PC-3 (cell line): ENCODE measurements at places on chromosomes 4 and X. TPM values are rescaled to one million over a fixed set of nuclear protein-coding genes. Genes with fewer than 3 reads are reported as not detected.

Gene CCSER1
- total RNA-seq = 6.0 and 10.1 TPM in 2 replicates

Gene TLR10
- total RNA-seq = not detected in 2 replicates

Gene PPARGC1A
- not detected in 2 replicates for total RNA-seq

GRCh38 chr4:16677001-16677944 lies 221.2 kb downstream of the LDB2 start:
- no peak overlapping the region for H3K27ac ChIP-seq
- DNase-seq = no peak
- no peaks in the 10 kb centered on the region for H3K36me3 ChIP-seq
- H3K4me1 ChIP-seq = no peaks in the 10 kb centered on the region
- H3K4me3 ChIP-seq = no peak overlapping the region

DNA sequence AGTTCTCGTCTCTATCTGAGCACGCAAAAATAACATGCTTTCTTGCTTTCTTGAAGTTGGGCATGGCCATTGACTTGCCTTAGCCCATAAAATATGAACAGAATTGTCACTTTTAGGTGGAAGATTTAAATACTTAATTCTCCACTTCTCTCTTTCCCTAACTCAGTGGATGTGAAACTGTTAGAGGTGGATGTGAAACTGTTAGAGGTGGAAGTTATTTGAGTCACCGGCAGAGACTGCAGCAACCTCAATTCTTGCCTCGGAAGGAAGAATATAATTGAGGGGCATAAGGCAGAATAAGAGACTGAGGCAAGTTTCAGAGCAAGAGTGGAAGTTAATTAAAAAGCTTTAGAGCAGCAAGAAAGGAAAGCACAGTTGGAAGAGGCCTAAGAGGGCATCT lies 2.8 kb upstream of the PARM1 start:
- H3K36me3 ChIP-seq = no peaks in the 10 kb centered on the region
- H3K4me1 ChIP-seq = no peaks in the 10 kb centered on the region
- DNase-seq = no peak

DNA sequence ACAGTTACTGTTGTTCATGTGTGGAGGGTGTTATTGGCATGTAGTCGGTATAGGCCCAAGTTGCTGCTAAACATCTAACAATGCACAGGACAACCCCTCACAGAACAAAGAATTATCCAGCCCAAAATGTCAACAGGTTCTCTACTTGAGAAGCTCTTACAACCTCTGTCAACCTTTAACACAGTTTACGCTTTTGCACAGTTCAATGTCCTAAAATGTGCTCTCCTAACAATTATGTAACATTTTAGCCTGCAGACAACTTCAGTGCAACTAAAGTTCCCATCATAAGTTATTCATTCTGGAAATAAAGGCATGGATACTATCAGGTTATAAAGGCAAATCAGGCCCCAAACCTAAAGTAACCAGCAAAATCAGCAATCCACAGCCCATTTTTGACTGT lies 66.2 kb downstream of the ASB9 start:
- H3K27ac ChIP-seq = no peak overlapping the region
- DNase-seq = no peak
- no peaks in the 10 kb centered on the region for H3K36me3 ChIP-seq
- H3K4me1 ChIP-seq = peaks cover 15% of the 10 kb centered on the region
- no peaks in the 10 kb centered on the region for H3K27me3 ChIP-seq

Gene RIBC1
- total RNA-seq = 0.29 and 1.6 TPM in 2 replicates

Gene PLP1
- not detected in 2 replicates for total RNA-seq

DNA sequence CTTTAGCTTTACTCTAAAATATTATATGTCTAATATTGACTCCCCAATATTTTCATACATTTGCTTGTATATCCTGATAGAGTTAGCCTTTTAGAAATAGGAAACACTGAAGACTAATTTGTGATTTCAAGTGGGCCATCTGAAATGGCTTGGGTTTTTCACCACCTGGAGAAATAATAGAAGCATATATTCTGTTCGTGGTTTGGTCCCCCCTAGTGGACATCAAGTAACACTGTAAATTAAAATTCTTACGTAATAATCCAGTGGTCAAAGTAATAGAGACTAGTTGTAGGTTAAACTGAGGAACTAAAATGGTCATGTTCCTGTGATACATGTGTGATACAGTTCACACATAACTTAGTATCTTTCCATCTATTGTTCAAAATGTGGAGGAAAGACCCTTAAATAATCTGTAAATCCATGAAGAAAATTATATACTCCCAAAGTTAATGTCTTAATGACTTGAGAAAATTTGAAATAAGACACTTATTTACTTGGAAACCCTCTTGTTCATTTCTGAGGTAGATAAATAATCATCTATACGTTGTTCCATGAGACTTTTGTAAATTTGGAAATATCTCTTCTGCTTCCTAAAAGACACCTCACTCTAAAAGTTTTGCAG lies 79.8 kb upstream of the SMARCAD1 start:
- peaks cover 17% of the 10 kb centered on the region for H3K27me3 ChIP-seq
- no peak overlapping the region for H3K27ac ChIP-seq
- H3K4me3 ChIP-seq = no peak overlapping the region
- no peaks in the 10 kb centered on the region for H3K36me3 ChIP-seq

Gene BRS3
- not detected in 2 replicates for total RNA-seq

DNA sequence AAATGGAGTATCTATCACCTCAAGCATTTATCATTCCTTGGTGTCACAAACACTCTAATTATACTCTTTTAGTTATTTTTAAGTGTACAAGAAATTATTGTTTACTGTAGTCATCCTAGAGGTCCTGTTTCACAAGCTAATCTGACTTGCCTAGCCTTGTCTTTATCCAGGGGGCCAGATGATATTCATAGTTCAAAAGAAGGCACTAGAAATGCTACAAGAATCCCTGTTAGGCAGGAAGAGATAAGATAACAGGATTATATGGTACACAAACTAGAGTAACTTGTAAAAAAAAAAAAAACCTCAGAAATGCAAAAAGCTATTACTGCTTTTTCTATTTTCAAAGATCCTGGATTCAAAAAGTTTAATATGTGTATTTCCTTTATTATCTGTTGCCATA lies 95.8 kb downstream of the MBNL3 start:
- no peaks in the 10 kb centered on the region for H3K36me3 ChIP-seq
- H3K4me1 ChIP-seq = no peaks in the 10 kb centered on the region
- H3K27ac ChIP-seq = no peak overlapping the region
- H3K4me3 ChIP-seq = no peak overlapping the region
- H3K27me3 ChIP-seq = no peaks in the 10 kb centered on the region

DNA sequence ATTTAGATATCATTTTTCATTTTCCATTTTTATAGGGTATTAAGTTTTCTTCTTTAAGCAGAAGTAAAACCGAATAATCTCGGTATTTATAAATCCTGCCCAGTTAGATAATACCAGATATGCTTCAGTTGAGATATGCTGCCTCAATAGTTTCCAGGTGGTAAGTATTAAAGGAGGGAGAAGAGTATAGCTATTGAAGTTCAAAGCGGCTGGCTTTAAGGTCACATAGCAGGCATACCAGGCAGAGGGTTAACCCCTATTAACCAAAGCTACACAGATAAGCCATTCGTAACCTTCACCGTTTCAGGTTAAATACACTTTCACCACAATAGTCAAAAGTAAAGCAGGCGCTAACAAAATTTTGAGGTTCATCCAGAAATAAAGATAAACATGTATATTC lies 54.2 kb downstream of the EDNRA start:
- DNase-seq = no peak
- no peaks in the 10 kb centered on the region for H3K27me3 ChIP-seq
- H3K4me1 ChIP-seq = no peaks in the 10 kb centered on the region
- H3K27ac ChIP-seq = no peak overlapping the region
- no peak overlapping the region for H3K4me3 ChIP-seq

DNA sequence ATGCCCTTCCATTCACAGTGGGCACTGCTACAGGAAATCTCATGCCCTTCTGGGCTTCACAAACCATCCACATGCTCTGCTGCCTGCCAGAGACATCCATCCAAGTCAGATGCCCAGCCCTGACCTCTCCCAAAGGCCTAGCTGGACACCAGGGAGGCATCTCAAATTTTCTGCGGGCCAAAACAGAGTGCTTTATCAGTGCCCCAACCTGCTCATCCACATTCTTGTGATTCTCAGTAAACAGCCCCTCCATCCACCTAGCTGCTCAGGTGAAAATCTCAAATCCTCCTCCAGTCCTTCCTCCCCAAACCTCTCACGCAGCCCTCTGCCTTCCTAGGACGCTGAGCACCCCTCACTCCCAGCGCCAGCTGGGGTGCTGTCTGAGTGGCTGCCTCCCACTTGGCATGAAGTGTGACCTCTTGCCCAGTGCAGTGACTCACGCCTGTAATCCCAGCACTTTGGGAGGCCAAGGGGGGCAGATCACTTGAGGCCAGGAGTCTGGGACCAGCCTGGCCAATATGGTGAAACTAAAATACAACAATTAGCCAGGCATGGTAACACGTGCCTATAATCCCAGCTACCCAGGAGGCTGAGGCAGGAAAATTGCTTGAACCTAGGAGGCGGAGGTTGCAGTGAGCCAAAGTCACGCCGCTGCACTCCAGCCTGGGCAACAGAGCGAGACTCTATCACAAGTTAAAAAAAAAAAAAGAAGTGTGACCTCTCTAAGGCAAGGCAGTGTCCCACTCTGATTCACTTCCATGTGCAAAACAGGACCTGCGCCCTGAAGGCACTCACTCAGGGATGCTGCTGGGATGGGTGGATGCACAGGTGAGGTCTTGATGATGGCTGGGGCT lies 1.7 kb upstream of the AFAP1 start:
- peak overlapping the region; percentile 51 for H3K27ac ChIP-seq
- H3K27me3 ChIP-seq = no peaks in the 10 kb centered on the region
- peaks cover 33% of the 10 kb centered on the region for H3K4me1 ChIP-seq
- DNase-seq = peak; percentile 81

DNA sequence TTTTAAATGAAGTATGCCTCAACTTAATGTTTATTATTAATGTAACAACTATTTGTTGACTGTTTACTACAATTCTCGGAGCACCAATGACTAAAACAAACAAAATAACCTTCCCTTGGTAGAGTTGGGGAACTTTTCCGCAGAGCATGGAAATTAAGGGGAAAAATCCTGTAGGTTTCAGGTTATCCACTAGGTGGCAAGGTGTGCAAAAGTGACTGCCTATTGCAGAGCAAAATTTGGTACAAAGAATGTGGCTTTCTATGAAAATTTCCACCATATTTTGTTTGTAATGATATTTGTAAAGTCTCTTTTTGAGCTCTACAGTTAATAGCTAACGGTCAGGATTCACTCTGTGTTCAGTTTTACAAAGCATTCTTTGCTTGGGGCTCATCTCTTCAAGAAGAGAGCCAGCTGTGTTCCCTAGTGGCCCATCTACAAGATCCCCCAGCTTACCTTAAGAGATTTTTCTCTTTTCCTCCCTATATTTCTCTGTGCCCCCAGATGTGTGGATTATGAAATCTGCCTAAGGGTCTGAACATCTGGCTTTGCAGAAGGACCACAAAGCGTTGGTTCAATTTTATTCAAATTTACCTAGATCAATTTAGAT lies 61.1 kb downstream of the FBXO8 start:
- no peak overlapping the region for H3K27ac ChIP-seq
- no peaks in the 10 kb centered on the region for H3K27me3 ChIP-seq
- H3K36me3 ChIP-seq = no peaks in the 10 kb centered on the region
- H3K4me3 ChIP-seq = no peak overlapping the region

DNA sequence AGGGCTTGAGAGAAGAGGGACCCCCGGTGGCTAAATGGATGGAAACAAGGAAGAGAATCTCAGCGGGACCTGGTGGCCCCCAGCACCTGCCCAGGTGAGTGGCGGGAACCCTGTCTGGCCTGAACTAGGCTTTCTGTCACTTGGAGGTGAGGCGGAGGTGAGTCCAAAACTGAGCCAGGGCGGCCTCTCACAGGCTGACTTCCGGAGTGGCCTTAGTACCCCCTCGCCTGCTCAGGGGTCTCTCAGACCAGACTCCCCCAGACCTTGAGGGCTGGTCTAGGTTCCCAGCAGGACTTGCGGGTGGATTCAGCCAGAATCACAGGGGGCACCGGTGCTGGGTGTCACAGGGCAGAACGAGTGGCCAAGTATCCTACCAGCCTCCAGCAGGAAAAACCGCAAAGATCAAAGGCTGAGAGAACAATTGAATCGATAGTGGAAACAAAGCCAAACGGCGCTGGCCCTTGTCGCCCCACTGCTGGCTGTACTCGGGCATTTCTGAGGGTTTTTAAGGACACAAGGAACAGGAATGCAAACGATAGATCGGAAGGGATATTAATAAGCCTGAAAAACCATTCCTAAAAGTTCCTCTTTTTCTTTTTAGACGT lies 67.8 kb downstream of the WFS1 start:
- H3K27me3 ChIP-seq = no peaks in the 10 kb centered on the region
- no peak for DNase-seq
- H3K36me3 ChIP-seq = no peaks in the 10 kb centered on the region

Gene CSAG3
- not detected in 2 replicates for total RNA-seq

Gene CXorf51A
- not detected in 2 replicates for total RNA-seq

DNA sequence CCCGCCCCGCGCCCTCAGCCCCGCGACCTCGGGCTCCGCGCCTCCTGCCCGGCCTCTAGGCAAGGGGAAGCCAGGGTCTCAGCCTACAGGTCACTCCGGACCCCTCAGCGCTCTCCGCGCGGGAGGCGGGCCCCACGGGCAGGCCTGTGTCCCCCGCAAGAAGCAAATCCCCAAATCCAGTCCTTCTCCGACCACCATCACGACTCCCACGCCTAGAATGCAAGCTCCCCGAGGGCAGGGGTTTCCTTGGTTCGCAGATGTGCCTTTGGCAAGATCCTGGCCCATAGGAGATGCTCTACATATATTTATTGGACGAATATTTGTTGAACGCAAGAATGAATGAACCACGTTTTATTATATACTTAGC lies 260 bp upstream of the CCDC149 start:
- H3K4me1 ChIP-seq = peaks cover 11% of the 10 kb centered on the region
- H3K36me3 ChIP-seq = peaks cover 20% of the 10 kb centered on the region
- no peak for DNase-seq
- peak overlapping the region; percentile 59 for H3K4me3 ChIP-seq
- no peak overlapping the region for H3K27ac ChIP-seq
- H3K27me3 ChIP-seq = no peaks in the 10 kb centered on the region

Gene LGI2
- 0.18 and 3.4 TPM in 2 replicates for total RNA-seq

Gene TCEANC
- 0.62 and 0.69 TPM in 2 replicates for total RNA-seq

GRCh38 chr4:5941601-5942000 lies 48.7 kb upstream of the CRMP1 start:
- H3K27me3 ChIP-seq = peaks cover 17% of the 10 kb centered on the region
- no peaks in the 10 kb centered on the region for H3K4me1 ChIP-seq
- no peak for DNase-seq
- no peak overlapping the region for H3K27ac ChIP-seq
- no peaks in the 10 kb centered on the region for H3K36me3 ChIP-seq

- DNase-seq = no peak
- no peaks in the 10 kb centered on the region for H3K4me1 ChIP-seq
- no peak overlapping the region for H3K27ac ChIP-seq
- H3K4me3 ChIP-seq = no peak overlapping the region
- H3K36me3 ChIP-seq = no peaks in the 10 kb centered on the region
These were observed 70.8 kb downstream of the RGS12 start for GRCh38 chr4:3363411-3364141.
